ENCODE measurements at places on chromosomes 7 and 10.

GRCh38 chr7:114659409-114660125 lies 245.0 kb downstream of the FOXP2 start:
- no peak for DNase-seq

- DNase-seq: no peak
Measured at GRCh38 chr10:43373461-43373860, 2.0 kb downstream of the FXYD4 start.

DNA sequence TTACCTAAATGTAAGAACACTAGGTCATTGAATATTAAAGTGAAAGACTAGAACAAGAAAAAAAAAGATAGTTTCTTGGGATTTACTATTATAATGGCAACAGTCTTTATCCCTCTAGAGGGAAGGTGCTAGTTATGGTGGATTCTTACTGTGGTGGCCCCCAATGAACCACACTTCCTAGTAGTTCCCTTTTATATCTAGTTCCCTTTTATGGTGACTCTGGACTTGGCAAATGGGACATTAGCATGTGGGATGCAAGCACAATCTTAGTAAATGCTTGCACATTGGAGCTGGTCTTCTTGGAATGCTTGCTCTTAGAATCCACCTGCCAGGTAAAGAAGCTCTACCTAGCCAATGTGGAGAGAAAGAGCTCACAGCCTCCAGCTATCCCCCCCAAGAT lies 430.2 kb downstream of the LRMDA start:
- DNase-seq: no peak

DNA sequence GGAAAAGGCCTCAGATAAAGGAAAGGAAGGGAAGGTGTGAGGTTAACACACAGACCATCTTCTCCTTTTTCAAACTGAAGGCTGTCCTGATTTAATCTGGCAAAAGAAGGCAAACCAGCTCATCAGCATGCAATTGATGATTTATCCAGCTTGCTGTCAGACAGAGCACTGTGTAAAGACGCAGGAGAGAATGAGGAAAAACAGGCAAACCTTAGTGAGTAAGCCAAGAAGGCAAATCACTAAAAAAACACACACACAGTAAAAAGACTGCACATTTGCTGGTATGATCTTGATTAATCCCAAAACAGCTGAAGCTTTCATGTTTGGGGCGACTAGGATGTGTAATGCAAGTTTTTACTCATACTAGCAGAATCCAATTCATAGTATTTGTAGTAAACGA lies 65.8 kb upstream of the SKAP2 start:
- DNase-seq: no peak

GRCh38 chr10:103733045-103733419 lies 122.3 kb downstream of the SH3PXD2A start:
- no peak for DNase-seq

DNA sequence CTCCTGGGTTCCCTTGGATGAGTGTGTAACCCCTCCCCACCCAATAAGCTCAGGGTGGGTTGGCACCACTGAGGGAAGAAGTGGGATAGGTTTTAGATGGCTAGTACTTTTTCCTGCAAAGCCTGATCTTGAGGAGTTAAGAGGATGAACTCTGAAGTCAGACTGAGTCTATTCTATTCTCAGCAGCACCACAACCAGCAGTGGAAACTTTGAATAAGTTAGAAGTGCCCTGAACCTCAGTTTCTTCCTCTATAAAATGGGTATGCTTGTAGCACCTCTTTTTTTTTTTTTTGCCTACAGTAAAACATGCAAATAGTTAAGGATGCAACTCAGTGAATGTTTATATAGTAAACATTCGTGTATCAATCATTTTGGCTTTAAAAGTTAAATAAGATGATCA lies 7.1 kb downstream of the NKX2-3 start:
- DNase-seq: no peak

- no peak for DNase-seq
Measured at GRCh38 chr10:31620226-31621151, 301.5 kb downstream of the ZEB1 start.

DNA sequence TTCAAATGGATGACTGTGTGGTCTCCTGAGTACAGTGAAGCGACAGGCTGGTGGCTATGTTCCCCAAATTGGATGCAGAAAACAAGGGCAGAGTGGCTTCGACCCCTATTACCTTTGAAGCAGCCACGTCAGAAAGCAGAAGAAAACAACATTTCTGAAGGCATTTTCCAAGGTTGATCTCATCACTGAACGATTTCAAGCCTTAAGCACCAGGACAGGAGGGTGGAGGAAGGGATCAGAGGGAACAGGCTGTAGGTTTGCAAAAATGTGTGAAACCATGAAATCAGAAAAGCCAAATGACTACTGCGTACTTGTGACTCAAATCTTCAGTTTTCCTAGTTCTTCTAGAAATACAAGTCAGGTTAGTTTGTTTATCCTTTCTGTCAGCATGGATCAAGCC lies 181.0 kb upstream of the TMEM106B start:
- no peak for DNase-seq

- DNase-seq: no peak
Measured at GRCh38 chr10:97095701-97096260, 90.0 kb downstream of the SLIT1 start.

DNA sequence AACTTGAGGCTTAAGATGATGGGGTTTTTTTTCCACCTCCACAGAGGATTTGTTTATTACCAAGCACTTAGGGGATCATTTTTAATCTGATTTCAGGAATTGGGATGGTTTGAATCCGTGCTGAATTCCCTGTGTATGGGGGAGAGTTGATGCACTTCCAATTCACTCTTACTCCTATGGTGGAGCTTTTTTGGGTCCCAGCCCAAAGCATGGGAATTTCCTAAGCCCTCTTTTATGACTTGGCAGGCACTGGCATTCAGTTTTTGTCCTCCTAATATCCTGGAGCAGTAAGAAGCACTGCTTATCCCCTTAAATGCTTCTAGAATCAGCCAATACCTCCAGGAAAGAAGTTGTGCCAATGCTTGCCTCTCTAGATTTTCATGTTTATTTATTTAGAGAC lies 78.7 kb downstream of the HYCC1 start:
- DNase-seq: no peak

DNA sequence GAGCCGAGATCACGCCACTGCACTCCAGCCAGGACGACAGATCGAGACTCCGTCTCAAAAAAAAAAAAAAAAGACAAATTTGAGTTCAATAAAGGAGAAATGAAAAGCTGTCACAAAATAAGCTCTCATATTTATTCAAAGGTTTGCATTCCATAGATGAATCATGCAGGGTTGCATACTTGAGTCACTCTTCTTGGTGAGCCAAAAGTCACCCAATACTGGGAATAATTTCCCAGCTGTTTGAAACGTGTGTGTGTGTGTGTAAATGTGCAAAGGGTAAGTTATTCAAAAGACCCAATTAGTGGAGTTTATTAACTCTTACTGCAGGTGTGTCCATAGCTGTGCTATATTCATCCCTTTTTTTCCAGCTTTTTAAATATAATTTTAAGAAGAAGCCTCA lies 297.7 kb downstream of the CCDC3 start:
- peak; percentile 26 for DNase-seq

- peak; percentile 63 for DNase-seq
Measured at GRCh38 chr10:79347894-79348639, 798 bp downstream of the PPIF start.

- no peak for DNase-seq
Measured at GRCh38 chr10:69096045-69096444, 8.1 kb downstream of the SRGN start.

GRCh38 chr7:90216080-90216674 lies 4.6 kb downstream of the STEAP2 start:
- DNase-seq: no peak

DNA sequence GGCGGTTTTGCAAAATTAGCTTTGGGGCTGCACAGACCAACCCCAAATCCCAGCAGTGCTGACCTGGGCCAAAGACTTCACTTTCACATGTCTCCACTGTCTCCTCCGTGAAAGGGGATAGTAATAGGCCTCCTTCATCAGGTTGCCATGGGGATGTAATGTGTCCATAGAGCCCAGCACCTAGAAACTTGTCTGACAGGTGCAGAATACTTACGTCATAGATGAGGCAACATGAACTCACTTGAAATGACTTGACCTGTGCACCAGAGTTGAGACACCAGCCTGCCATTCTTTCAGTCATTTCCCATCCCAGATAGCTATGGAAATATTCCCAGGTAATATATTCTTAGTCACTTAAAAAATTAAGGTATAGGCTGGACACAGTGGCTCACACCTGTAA lies 94.2 kb downstream of the INSYN2A start:
- peak; percentile 11 for DNase-seq

Measured in T47D (cell line).